ENCODE measurements at places on chromosomes 3 and 15.

DNA sequence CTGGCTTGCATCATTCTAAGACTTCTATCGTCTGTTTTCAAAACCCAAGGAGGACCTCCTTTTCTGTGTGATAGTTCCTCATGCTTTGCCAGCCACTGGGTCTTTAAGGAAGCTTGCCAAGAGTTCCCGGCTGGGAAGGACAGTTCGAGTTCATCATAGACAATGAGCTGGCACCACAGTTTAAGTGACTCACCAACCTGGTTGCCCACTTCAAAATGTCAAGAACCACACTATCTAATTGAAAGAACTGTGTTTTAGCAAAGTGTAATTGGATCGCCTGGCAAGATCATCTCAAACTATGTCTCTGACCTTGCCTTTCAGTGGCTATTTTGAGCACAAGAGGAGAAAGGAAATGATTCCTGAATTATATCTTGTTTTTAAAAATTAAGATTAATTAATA is 27.9 kb downstream of the SOX2 start:
- no peak for DNase-seq

- no peak for DNase-seq
Observed at GRCh38 chr3:16548721-16549120, 35.2 kb upstream of the RFTN1 start.

DNA sequence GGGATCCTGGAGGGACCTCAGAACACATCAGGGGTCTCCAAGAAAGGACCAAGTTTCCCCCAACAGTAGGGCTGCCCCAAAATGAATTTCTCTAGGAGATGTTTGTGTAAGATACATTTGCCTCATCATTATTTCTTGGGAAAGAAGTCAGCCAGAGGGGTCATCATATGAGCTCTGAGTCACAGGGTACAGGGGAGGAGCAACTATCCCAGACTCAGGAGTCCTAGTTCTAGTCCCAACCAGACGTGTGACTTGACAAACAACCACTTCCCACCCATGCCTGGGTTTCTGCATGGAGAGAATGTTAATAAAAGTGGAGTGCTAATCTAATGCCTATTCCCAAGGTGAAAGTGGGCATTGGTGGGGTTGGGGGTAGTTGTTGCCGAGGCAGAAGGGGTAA is 144.1 kb downstream of the ALDH1A2 start:
- DNase-seq: no peak

GRCh38 chr15:88450125-88450798 is 16.9 kb downstream of the MRPL46 start:
- peak; percentile 95 for DNase-seq

GRCh38 chr3:133589503-133589902 is 16.0 kb downstream of the CDV3 start:
- no peak for DNase-seq

DNA sequence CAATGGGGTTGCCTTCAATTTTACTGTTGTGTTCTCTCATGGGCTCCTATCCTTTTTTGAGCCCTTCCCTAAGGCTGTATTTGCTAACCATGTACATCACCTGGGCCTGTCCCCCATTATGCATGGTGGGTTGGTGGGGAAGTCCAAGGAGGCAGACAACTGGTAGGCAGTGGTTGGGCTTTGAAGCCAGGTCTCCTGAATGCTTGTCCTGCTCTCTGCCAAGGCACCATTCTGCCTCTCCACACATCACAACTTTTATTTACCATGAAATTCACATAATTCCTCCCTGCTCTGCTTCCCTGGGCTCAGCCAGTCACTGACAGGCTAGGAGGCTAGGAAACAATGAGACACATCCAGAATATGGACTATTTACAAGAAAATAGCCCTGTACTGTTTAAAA is 41.0 kb upstream of the COPB2 start:
- DNase-seq: no peak

- DNase-seq: no peak
Observed at GRCh38 chr3:5510300-5510699, 322.8 kb downstream of the EDEM1 start.

DNA sequence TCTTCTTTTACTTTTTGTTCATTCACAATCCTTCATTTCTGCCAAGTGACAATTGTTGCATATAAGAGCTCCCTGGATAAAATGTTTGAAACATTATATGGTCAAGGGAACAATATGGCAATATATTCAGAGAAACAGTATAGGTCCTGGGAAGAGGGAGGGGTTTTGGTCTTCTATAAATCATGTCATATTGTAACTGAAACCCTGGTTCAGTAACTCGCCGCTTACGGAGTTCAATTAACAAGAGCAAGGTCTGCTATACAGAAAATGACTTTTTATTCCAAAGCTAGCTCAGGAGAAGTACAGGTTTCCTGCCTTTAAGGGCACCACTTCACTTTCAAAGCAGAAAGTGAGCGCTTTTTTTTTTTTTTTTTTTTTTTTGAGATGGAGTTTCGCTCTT is 522.1 kb upstream of the TGFBR2 start:
- DNase-seq: no peak

DNA sequence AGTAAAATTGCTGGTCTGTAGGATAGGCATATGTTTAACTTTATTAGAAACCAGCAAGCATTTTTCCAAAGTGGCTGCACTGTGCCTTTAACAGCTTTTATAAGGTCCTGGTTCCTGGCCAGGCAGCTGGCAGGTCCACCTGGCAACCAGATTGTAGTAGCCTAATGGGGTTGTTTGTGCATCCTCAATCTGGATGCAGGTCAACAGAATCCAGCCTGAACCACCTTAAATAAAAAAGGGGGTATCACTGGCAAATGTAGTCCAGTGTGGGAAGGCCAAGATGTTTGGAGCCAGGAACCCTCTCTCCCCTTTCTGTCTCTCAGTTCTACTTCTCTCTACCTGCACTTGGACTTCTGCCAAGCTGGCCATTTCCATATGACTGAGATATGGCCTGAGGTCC is 200.3 kb downstream of the ZNF621 start:
- no peak for DNase-seq

DNA sequence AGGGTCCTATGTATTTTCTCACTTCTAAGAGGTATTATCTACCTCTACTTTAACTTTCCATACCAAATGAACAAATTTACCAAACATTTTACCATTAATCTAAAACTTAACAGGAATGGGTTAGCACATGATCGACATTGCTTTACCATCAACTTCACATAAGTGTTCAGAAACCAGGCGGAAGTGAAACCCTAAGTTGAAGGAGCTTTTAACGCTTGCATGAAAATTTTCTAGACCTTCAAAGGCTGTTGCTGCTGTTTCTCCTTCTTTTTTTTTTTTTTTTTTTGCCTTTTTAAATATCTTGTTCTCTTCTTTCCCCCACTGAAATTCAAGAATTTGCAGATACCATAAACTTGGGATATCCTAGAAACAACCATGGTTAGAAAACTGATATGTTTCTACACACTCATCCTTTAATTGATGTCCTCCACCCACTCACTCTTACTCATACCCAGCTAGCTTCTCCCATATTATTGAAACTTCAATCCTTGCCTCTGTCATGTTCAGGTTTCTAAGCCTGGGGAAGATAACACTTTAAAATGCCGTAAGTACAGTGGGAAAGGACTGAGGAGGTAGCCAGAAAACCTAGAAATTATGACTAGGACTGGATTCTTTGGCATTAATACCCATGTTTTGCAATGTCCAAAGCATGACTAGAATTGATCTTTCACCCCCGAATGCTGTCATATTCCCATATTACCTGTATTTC is 24.7 kb downstream of the MYO5A start:
- no peak for DNase-seq

DNA sequence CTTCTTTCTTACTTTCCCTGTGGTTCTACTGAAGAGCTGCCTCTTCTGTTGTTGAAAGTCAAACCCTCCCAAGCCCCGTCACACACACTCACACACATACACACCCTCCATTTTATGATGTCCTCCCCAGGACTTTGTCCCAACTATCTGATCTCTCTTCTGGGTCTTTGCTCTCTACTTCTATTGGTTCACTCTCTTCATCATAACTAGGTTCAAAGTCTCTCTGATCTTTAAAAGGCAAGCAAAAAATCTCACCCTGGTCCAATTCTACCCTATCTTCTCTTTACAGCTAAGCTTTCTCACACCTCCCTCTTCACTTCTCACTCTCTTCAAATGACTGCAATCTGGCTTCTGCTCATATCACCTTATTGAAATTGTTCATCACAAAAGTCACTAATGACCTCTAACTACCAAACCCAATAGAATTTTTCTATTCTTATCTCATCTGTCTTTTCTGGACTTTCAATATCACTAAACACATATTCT is 34.8 kb downstream of the LRRFIP2 start:
- no peak for DNase-seq

GRCh38 chr3:58557491-58557890 is 19.7 kb downstream of the FAM107A start:
- DNase-seq: no peak

GRCh38 chr3:196238612-196239560 is 22.6 kb downstream of the SLC51A start:
- no peak for DNase-seq

Data from posterior cingulate gyrus (tissue), 11 donors.